ENCODE measurements at places on chromosomes 13 and 19. TPM values are rescaled to one million over a fixed set of nuclear protein-coding genes. Genes with fewer than 3 reads are reported as not detected.
A peak's percentile ranks its signal among the peaks of the same experiment; 100 is the strongest.

- no peak for DNase-seq
Observed at GRCh38 chr19:36128392-36128736, 11.5 kb upstream of the CAPNS1 start.

The ZNF793 gene
- 4.5 TPM for total RNA-seq

DNA sequence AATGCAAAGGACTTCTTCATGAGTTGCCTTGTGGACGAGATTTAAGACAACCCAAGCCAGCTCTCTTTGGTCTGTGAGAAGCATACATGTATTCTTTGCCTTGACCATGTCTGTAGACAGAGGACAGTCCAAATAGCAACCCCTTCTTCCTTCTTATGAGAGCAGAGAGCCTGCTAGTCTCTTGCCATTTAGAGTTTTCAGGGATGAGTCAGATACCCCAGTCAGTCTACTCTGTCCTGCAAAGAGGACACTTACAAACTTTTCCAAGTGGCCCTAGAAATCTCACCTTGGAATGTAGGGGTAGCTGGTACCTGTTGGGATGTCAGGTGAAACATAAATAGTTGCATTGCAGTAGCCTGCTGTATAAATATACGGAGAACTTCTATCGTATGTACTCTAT lies 36.7 kb downstream of the DNAJC3 start:
- no peak for DNase-seq

The ZNF527 gene
- total RNA-seq = 4.2 TPM

- DNase-seq = no peak
Observed at GRCh38 chr13:90201676-90202460, 1145.6 kb upstream of the MIR17HG start.

DNA sequence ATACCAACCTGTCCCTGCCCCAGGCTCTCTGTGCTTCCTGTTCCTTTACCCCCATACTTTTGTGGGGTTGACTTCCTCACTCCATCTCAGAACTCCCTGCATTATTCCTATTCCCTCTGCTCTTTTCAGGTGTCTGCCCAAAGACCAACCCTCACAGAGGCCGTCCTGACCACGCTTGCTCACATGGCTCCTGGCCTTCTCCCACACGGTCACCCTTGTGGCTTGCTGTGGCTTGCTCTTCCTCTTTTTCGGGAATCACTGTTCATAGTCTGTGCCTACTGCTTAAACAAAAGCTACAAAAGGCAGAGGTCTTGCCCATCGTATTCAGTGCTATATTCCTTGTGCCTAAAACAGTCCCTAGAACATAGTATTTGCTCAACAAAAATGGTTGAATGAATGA lies 25.2 kb upstream of the ARGLU1 start:
- no peak for DNase-seq

The GPR42 gene
- 1.9 TPM for total RNA-seq

The MEDAG gene
- total RNA-seq = 0.09 TPM

The HIPK4 gene
- 0.12 TPM for total RNA-seq

DNA sequence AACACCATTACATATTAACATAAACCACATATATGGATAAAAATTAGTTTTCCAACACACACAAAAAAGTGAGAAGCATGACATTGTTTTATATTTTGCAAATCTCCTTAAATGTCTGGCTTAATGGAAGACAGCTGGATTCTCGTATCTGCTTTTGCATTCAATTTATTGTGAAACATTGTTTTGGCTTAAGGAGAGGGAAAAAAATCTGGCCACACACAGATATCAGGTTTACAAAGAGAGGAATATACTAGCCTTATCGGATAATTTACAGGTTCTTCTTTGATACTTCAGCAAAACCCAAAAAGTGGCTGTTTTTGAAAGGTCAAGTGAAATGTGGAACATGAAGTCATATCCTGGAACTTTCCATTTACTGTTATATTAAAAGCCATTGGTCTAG lies 523.5 kb upstream of the ARGLU1 start:
- no peak for DNase-seq

GRCh38 chr13:73286942-73287620 lies 228.3 kb downstream of the KLF5 start:
- DNase-seq = no peak

- DNase-seq = no peak
Observed at GRCh38 chr19:7230826-7231225, 63.4 kb downstream of the INSR start.

DNA sequence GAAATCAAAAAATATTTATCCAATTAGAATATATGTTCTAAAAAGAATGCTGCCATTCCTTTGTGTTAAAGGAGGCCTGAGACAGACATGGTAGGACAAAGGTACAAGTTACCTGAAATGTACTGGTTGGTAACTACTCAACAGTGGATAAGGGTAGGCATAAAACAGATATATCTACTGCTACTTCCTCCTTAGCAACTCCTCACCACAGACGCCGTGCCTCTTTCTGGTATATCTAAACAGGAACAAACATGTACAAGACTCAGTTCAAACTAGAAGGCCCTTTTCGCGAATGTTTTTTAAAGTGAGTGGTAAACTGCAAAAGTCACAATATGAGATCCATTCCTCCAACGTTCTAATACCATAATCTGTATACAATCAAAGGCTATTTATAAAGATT lies 86.9 kb downstream of the TBC1D4 start:
- DNase-seq = no peak

The GFY gene
- total RNA-seq = not detected

The ATCAY gene
- total RNA-seq = 0.05 TPM

GRCh38 chr19:30784850-30785457 lies 412.8 kb downstream of the ZNF536 start:
- DNase-seq = peak; percentile 67

The C19orf38 gene
- total RNA-seq = 6.2 TPM

- DNase-seq = no peak
Observed at GRCh38 chr13:42258747-42259146, 13.2 kb upstream of the AKAP11 start.

GRCh38 chr13:42108217-42108616 lies 59.8 kb downstream of the DGKH start:
- DNase-seq = no peak

DNA sequence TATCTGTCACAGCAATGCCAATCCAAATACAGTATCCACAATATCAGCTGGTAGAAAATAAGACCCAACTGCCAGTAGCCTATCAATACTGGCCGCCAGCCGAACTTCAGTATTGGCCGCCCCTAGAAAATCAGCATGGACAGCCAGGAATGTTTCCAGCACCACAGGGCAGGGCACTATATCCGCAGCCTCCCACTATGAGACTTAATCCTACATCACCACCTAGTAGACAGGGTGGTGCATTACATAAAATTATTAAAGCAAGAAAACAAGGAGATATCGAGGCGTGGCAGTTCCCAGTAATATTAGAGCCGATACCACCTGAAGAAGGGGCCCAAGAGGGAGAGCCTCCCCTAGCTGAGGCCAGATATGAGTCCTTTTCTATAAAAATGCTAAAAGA lies 111.3 kb downstream of the ZNF486 start:
- DNase-seq = no peak

DNA sequence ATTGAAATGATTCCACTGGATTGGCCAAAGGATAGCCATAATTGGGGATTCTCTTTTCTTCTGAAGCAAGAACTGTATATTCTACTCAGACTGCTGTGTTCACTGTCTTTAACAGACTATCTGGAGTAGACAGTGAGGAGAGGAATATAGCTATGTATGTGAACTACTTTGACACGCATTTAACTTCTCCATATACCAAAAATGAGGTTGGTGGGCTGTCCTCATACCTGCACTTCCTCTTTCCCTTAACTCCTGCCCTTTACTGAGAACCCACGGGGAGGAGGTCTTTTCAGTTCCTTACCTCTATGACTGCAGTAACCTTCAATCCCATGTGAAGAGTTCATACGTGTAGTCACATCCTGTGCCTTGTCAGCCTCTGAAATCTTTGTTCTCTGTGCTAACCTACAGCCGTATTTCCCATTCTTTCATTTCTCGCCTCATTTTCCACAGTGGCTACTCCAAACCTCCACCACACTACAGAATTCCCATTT lies 305.8 kb downstream of the MTUS2 start:
- peak; percentile 18 for DNase-seq

DNA sequence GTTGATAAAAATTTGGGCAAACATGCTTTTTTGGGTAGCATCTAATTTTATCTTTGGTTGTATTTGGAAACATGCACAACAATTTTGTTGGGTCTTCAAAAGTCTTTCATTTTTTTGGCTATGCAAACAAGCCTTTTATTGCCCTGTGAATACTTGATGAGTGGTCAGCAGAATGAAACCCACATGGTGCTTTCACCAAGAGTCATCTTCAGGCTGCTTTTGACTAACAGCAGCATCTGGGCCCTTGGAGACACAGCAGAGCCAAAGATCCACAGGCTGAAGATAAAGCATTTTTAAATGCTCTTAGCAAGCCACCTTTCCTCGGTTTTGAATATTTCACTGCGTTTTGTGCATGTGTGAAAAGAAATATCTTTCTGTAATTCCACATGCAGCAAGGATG lies 154.9 kb downstream of the FGF9 start:
- no peak for DNase-seq

The CEACAM4 gene
- total RNA-seq = not detected

The ZNF628 gene
- total RNA-seq = 9.0 TPM

GRCh38 chr13:43441464-43441863 lies 345.3 kb downstream of the ENOX1 start:
- no peak for DNase-seq

The RDH8 gene
- not detected for total RNA-seq

The DPY19L3 gene
- total RNA-seq = 17.3 TPM

The ERICH4 gene
- total RNA-seq = not detected

DNA sequence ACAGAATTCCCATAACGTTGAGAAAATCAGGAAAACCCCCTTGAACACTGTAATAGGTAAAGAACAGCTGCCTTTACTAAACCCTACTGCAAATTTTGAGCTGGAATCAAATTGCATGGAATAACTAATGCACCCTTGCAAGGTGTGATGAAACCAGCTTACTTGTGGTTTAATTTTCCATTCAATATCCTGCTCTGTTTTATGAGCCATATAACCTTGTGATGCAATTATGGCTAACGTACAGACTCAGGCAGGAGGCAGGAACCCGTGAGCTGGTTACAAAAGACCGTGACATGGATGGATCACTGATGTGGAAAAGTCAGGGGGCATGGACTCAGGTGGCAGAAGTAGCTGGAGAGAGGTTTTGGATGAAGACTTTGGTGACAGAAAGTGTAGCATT lies 438.6 kb downstream of the COG6 start:
- DNase-seq = no peak

DNA sequence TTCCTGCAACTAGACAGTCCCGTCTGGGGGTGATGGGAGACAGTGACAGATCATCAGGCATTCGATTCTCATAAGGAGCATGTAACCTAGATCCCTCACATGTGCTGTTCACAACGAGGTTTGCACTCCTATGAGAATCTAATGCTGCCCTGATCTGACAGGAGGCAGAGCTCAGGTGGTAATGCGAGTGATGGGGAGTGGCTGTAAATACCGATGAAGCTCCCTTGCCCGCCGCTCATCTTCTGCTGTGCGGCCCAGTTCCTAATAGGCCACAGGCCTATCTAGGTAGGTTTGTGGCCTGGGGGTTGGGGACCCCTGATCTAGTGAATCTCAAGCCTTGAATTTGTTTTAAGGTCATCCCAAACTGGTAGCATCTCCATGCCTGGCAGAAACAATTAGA lies 27.3 kb upstream of the FAM124A start:
- no peak for DNase-seq

The FARSA gene
- 63.4 TPM for total RNA-seq

- no peak for DNase-seq
Observed at GRCh38 chr13:21659087-21659486, 11.8 kb upstream of the FGF9 start.

DNA sequence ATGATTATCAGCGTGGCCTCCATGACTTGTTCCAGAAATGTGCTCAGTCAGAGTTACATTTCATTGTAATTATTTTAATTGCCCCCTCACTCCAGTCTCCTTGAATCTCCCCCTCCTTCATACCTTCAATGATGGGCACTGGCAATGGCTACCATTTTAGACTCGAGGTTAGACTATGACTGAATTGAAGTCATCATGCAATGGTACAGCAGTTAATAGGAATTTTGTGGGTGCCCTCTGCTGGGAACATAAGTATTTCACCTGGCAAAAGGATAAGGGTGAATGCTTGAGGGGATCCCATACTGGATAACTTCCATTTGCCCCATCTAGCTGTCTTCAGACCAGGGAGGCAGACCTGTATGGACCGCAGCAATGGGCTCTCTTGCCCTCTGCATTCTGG lies 32.2 kb upstream of the USP12 start:
- DNase-seq = no peak

DNA sequence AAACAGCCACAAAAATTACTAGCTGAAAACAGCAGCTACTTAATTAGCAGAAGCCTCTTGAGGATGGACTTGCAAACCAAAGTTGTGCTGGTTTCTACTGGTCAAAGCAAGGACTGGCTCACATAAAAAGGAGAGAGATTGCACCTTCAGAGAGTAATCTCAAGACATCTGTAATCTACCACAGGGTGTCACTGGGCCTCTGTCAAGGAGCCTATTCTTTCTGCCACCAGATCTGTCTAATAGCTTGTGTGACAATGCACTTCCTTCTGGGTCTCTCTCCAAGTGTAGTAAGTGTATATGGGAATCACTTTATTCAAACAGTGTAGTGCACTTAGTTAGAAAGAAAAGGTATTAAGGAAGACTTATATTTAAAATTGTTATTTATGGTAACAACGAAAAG lies 24.4 kb upstream of the ZNF561 start:
- no peak for DNase-seq

- DNase-seq = peak; percentile 53
Observed at GRCh38 chr19:11405846-11406643, 13.1 kb downstream of the RGL3 start.

DNA sequence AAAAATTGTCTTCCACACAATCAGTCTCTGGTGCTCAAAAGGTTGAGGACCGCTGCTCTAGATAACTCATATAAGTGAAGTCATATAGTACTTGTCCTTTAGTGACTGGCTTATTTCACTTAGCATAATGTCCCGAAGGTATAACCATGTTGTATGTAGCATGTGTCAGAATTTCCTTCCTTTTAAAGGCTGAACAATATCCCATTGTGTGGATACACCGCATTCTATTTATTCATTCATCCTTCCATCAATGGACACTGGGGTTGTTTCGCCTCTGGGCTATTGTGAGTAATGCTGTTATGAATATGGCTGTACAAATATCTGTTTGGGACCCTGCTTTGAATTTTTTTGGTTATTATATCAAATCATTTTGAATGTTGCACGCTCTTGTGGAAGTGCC lies 4.6 kb upstream of the LYPD5 start:
- no peak for DNase-seq
